ENCODE measurements at places on chromosomes 6 and 20. TPM values are rescaled to one million over a fixed set of nuclear protein-coding genes. Genes with fewer than 3 reads are reported as not detected.
A peak's percentile ranks its signal among the peaks of the same experiment; 100 is the strongest.

GRCh38 chr6:142883011-142883410 lies 62.0 kb downstream of the HIVEP2 start:
- H3K4me3 ChIP-seq: no peak overlapping the region
- no peak overlapping the region for H3K27ac ChIP-seq
- no peaks in the 10 kb centered on the region for H3K36me3 ChIP-seq

Gene BMP6
- total RNA-seq: 2.2 TPM

Gene CNBD2
- total RNA-seq: 5.3 TPM

- no peaks in the 10 kb centered on the region for H3K27me3 ChIP-seq
- DNase-seq: peak; percentile 58
- H3K4me3 ChIP-seq: peak within 1 kb of the TSS; percentile 38
- H3K4me1 ChIP-seq: no peaks in the 10 kb centered on the region
Observed at GRCh38 chr6:75493400-75494064, at the start of gene FILIP1. Gene FILIP1 (minus strand): TSS chr6:75493800. CDS start chr6:75414972, 78,828 bp downstream.

Gene C6orf163
- 0.79 TPM for total RNA-seq

DNA sequence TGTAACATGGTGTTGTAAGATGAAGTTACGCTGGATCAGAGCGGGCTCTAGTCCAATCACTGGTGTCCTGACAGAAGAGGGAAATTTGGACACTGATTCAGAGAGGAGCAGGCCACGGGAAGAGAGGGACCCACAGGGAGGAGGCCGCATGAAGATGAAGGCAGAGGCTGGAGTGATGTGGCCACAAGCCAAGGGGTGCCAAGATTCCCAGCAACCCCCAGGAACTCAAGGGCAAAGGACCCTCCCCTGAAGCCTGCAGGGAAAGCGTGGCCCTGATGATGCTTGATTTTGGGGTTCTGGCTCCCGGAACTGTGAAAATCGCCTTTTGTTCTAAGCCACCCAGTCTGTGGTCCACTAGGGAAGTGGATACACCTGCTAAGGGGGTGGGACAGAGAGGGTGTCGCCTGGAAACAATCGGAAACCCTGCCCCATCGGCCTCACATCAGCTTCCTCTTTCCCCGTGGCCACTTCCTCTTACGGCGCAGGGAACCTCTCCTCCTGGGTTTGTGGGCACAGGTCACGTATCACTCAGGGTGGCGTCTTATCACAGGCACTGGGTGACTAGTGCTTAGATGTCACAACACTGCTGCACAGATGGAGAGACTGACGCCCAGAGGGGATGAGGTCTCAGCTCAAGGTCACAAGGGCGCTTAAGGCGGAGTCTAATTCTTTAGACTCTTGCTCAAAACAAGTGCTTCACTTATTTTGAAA lies 58.0 kb downstream of the SULF2 start:
- peaks cover 20% of the 10 kb centered on the region for H3K36me3 ChIP-seq
- DNase-seq: no peak
- no peak overlapping the region for H3K4me3 ChIP-seq
- no peaks in the 10 kb centered on the region for H3K27me3 ChIP-seq
- H3K4me1 ChIP-seq: peaks cover 15% of the 10 kb centered on the region
- H3K27ac ChIP-seq: no peak overlapping the region
